GM12878 (cell line): ENCODE measurements at places on chromosomes 5 and 9.

- no peak overlapping the region for H3K27ac ChIP-seq
- H3K36me3 ChIP-seq = no peaks in the 10 kb centered on the region
- H3K27me3 ChIP-seq = no peaks in the 10 kb centered on the region
- no peaks in the 10 kb centered on the region for H3K4me1 ChIP-seq
Observed at GRCh38 chr5:146016764-146017484, 80.5 kb downstream of the SH3RF2 start.

DNA sequence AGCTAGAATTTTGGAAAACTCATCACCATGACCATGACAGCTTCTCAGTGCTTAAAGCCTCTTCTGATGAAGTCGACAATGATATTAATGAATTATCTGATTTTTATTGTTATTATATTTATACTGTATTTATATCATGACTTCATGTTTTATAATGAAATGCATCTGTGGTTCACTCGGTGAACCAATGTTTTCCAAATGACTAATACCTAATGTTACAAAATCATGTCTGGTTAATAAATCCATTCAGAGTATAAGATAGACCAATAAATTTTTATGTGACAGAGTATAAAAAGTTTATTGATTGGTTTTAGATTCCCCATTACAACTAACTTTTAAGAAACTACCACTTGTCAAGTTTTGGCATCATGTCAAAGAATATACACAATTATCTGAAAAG is 416.5 kb downstream of the MLLT3 start:
- no peak overlapping the region for H3K4me3 ChIP-seq
- DNase-seq = no peak
- H3K4me1 ChIP-seq = no peaks in the 10 kb centered on the region
- H3K36me3 ChIP-seq = no peaks in the 10 kb centered on the region

DNA sequence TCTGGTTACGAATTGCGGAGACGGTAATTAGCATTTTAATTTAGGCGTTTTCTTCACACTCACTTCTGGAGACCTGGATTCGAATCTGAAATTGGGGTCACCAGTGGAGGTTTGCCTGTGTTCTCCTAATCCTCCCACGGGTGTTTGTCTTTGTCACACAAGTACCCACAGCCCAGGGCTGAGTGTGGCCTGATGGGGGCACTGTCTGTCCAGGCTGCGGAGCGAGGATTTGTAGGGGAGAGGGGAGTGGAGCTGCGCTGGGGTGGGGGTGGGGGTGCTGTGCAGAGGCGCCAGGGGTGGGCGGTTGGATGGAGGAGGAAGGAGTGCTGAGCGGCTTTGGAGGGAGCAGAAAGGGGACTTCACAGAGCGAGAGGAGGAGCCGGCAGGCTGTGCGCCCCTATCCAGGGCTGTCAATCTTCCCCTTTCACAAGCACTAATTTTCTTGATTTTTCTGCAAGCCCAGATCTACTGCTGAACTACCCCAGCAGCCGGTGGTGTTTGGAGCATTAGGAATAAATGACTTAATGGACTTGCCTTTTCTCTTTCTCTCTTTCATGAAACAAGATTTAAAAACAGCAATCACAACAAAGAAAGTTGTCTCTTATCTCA is 53.1 kb downstream of the TSPAN17 start:
- peaks cover 4% of the 10 kb centered on the region for H3K27me3 ChIP-seq
- no peaks in the 10 kb centered on the region for H3K36me3 ChIP-seq
- no peak for DNase-seq
- no peaks in the 10 kb centered on the region for H3K4me1 ChIP-seq

- no peak overlapping the region for H3K4me3 ChIP-seq
- peaks cover 49% of the 10 kb centered on the region for H3K36me3 ChIP-seq
- H3K27me3 ChIP-seq = no peaks in the 10 kb centered on the region
- DNase-seq = no peak
- H3K4me1 ChIP-seq = peaks cover 82% of the 10 kb centered on the region
- no peak overlapping the region; the same call in 1 of the 2 replicates for H3K27ac ChIP-seq
Observed at GRCh38 chr5:151064916-151065499, 15.8 kb downstream of the TNIP1 start.

- no peak overlapping the region for H3K4me3 ChIP-seq
- no peak for DNase-seq
- no peaks in the 10 kb centered on the region for H3K27me3 ChIP-seq
- peaks cover 20% of the 10 kb centered on the region for H3K36me3 ChIP-seq
- no peak overlapping the region for H3K27ac ChIP-seq
Observed at GRCh38 chr9:132267660-132268059, 87.1 kb downstream of the SETX start.

- no peak for DNase-seq
- no peaks in the 10 kb centered on the region for H3K4me1 ChIP-seq
- H3K36me3 ChIP-seq = no peaks in the 10 kb centered on the region
Observed at GRCh38 chr9:13899924-13900323, 414.0 kb downstream of the NFIB start.
